ENCODE measurements at places on chromosomes 5 and 9.
A peak's percentile ranks its signal among the peaks of the same experiment; 100 is the strongest.

- no peak for DNase-seq
Measured at GRCh38 chr9:132474253-132474652, 64.2 kb downstream of the CFAP77 start.

DNA sequence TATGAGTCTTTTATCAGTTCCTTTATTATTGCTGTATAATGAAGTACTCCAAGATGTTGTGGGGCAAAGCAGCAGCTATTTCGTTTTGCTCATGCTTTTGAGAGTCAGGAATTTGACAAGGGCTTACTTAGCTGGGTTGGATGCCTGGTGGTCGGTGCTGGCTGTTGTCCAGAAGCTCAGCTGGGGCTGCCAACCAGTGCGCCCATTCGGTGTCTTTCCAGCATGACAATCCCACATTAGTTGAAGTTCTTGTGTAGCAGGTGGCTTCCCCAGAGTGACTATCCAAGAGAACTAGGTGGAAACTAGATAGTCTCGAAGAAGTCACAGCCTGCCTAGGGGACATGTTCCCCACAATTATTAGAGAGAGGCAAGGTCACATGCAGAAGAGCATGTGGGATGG, 3.4 kb upstream of the FLT4 start:
- DNase-seq: no peak

DNA sequence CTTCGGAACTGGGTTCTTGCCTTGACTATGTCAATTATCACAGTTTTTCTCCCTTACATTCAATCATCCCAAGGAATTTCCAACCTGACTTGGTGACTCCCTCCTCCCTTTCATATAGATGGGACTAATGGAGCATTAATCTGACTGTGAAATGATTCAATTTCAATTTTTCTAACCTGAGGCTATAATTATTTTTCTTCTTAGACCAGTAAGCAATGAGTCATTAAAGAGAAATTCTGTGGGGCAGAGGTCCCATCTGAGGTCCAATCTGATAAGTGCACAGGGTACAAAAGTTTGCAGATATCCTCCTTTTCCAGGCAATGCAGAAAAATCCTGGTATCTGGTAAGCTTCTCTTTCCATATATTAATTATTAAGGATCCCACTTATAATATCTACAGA, 18.9 kb downstream of the PDE4D start:
- DNase-seq: no peak

GRCh38 chr9:123360161-123361085, 4.4 kb downstream of the CRB2 start:
- DNase-seq: peak; percentile 56

DNA sequence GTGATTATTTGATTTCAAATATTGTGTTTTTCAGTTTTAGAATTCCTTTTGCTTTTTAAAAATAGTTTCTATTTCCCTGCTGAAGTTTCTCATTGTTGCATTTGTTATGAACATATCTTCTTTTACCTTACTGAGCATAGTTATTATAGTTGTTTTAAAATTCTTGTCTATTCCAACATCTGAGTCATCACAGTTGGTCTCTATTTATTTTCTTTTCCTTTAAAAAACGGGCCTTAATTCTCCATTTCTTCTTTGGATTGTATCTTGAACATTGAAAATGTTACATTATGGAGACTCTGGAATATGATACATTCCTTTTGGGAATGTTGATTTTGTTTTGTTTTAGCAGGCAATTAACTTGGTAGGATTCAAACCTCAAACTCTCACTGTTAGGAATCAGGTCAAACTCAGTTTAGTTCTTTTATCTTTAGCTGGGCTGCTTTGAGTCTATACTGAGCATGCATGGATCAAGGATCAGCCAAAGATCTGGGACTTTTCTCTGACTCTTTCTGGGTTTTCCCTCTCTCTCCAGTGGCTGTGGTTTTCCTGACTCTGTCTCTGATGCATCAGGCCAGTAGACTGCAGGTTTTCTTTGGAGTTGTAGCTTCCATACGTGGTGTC, 70.3 kb downstream of the TEK start:
- no peak for DNase-seq

GRCh38 chr9:83011611-83012010, 51.3 kb downstream of the RASEF start:
- DNase-seq: no peak
